ENCODE measurements at places on chromosomes 3 and 15.

DNA sequence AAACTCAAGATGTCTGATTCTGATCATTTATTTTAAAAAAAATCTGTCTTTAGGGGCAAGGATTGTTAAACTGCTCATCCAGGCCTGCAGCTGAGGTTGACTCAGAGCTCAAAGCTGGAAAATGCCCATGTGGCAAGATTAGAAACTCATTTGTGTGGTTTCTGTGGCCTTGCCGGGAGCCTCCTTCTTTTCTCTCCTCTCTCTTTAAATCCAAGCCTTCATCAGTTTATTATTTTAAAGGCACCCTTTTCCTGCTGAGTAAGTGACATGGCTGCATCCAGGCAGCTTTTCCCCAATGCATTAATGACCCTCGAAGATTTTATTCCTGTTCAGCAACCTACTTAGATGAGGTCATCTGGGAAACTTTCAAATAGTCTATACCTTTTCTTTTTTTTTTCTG lies 221.3 kb upstream of the CDIN1 start:
- no peak for DNase-seq

GRCh38 chr3:37118163-37118562 lies 56.2 kb downstream of the LRRFIP2 start:
- no peak for DNase-seq

DNA sequence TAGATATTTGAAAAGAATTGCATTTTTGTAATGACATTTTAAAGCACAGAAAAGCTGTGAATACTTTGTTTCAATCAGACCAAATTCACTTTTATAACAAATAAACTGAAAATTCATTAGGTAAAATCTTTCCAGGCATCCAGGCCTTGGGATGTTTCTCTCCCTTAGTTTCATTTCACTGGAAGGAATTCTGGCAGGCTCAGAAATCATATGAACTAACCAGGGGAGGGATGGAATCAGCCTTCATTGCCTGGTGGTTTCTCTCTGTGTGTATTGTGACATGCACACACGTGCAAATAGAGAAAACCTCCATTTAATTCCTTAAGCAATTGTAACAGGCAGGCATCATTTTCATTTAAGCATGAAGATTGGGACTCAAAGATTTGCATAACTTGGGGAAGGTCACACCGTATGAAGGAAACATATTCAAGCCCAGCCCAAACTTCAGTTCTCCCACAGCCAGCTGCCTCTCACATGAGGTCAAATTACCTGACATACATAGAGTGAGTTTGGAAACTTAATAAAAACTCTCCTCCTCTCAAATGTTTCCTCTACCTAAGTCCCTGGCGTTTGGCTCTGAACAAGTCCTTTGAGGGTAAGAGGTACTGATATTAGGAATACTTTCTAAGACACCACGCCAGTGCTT lies 376.1 kb upstream of the MCTP2 start:
- DNase-seq: no peak

- no peak for DNase-seq
Measured at GRCh38 chr15:29785136-29785535, 37.1 kb downstream of the TJP1 start.
